ENCODE measurements at places on chromosomes 7 and 10.

GRCh38 chr10:48549236-48549635, 55.6 kb downstream of the ARHGAP22 start:
- no peak for DNase-seq

GRCh38 chr7:19024261-19024660, 93.2 kb downstream of the TWIST1 start:
- DNase-seq, result no peak

DNA sequence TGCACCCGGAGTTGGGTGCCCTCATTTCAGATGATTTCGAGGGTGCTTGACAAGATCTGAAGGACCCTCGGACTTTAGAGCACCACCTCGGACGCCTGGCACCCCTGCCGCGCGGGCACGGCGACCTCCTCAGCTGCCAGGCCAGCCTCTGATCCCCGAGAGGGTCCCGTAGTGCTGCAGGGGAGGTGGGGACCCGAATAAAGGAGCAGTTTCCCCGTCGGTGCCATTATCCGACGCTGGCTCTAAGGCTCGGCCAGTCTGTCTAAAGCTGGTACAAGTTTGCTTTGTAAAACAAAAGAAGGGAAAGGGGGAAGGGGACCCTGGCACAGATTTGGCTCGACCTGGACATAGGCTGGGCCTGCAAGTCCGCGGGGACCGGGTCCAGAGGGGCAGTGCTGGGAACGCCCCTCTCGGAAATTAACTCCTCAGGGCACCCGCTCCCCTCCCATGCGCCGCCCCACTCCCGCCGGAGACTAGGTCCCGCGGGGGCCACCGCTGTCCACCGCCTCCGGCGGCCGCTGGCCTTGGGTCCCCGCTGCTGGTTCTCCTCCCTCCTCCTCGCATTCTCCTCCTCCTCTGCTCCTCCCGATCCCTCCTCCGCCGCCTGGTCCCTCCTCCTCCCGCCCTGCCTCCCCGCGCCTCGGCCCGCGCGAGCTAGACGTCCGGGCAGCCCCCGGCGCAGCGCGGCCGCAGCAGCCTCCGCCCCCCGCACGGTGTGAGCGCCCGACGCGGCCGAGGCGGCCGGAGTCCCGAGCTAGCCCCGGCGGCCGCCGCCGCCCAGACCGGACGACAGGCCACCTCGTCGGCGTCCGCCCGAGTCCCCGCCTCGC, at the start of gene EGFR:
Gene EGFR, plus strand, starts transcription at position 657 of the 830 bp plus-strand sequence. CDS start 261 bp downstream, outside the sequence.
- no peak for DNase-seq

DNA sequence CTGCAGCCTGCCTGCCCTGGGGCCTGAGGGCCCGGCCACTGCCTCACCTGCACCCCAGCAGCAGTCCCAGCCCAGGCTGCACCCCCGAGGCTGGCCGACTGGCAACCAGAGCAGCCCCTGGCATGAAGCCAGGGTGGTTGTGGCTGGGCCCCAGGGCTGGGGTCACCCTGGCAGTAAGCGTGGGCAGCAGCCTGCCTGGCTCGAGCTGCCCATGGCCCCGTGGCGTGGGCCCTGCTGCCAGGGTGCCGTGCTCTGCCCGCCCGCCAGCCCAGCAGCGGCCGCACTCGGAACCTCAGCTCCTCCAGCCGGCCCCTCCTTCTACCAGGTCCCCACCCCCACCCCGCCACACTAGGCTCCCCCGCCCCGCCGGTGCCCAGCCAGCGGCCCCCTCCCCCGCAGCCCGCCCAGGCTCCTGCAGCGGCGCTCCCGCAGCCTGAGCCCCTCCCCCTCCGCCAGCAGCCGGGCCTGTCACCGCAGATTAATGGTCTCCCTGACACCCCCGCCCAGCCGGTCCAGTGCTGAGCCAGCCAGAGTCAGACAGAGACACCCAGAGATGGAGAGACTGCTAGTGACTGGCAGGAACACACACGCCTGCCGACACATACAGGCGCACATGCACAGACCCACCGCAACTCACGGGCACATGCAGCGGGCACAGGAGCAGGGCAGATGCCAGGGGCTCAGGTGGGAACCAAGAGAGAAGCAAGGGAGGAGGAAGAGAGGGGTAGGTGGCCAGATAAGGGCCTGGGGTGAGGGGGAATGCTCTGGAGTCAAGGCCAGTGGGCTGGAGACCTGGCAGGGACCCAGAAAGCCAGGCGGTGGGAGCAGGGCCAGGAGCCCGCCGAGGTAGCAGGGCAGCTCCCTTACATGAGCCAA, 22.4 kb downstream of the KCNH2 start:
- DNase-seq, result no peak

DNA sequence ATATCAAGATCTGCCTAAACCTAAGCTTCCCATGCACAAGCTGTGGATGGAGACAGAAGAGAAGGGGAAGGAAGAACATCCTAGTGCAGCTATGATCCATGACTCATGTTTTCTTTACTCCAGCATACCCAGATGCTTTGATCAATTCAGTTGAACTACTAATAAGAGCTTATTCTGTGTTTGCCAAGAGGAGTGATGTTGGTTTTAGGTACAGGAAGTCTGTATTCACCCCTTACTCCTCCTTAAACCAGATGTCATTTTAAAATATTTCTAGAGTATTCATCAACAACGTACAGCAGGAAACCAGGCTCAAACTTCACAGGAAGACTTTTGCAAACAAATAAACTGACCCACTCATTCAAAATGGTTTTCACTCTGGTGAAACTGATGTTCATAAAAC, 29.2 kb downstream of the PANK1 start:
- no peak for DNase-seq

DNA sequence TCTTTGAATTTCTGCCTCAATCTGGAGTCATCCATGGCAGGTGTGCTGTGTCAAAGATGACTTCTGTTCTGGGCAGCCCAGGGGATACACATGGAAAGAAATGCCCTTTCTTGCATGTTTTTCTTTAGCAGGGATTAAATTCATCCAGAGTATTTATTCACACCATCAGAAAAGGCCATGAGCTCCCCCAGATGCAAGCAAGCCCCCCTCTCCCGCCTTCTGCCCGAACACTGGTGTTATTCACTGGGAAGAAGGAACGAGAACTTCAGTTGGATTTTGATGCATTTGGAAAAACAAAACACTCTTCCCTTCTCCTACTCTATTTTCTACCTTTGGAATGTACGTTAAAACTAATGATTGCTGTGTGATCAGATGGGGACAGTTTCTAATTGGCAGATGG, 1.4 kb downstream of the PLPP4 start:
- no peak for DNase-seq

GRCh38 chr10:37952926-37953325, 23.5 kb downstream of the ZNF25 start:
- no peak for DNase-seq

DNA sequence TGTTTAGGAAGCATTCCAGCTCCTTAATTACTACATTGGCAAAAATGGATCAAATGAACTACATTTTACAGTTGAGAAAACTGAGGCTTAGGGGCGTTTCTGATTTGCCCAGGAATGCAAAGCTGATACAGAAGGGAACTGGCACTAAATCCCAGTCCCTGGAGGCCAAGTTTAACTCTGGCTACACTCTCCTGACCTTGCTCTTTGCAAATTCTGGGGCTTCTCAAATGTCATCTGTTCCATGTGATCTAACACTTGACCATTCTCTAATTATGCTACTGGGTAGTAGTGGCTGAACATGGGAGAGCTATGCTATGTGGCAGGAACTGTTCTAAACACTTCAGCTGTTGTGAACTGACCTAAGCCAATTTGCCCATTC, 11.3 kb upstream of the HABP2 start:
- no peak for DNase-seq

GRCh38 chr7:132066761-132067171, 509.5 kb downstream of the PLXNA4 start:
- no peak for DNase-seq

DNA sequence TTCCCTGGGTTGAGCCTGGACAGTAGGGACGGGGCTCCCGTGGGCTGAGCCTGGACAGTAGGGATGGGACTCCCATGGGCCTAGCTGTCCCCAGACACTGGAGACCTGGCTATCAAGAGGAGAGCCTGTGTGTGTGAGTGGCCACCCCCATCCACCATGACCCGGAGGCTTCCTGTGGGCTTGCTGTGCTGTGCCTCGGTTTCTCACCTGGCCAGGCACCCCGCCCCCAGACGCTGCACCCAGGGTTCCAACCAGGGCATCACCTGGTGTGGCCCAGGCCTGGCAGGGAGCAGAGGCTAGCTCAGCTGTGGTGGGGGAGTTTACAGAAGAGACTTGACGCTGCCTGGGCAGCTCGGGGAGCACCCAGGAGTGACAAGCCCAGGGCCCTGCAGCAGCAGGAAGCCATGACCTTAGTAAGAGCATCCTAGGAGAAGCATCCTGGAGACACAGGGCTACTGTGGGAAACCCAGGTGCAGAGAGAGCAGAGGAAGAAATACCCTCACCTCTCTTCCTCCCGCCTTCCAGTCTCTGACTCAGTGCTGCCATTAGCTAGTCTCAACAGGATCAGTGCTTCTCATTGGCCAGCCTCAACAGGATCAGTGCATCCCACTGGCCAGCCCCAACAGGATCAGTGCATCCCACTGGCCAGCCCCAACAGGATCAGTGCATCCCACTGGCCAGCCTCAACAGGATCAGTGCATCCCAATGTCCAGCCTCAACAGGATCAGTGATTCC, 61.0 kb downstream of the PDGFA start:
- DNase-seq, result no peak

DNA sequence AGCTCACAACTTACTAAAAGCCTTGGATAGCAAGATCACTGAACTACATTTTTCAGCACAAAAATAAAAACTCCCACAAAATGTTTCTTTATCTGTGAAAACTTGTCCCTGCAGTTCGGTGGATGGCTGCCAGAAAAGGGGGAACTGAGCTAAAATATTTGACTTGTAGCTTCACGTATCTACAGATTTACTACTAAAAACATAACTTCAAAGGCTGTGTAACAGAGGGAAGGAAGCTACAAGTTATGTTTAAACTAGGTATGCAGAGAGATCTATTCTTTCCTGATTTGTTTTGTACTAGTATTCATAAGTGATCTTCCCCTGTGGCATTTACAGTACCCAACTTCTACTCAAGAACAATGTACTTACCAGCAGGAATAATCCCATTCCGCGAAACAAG, 25.1 kb downstream of the SGCE start:
- no peak for DNase-seq

- DNase-seq, result no peak
These were observed 190.8 kb downstream of the TRIL start for GRCh38 chr7:28767356-28767755.

GRCh38 chr10:124142960-124143359, 49.6 kb upstream of the CHST15 start:
- no peak for DNase-seq

- DNase-seq, result no peak
These were observed 15.0 kb downstream of the HTRA1 start for GRCh38 chr10:122476333-122476695.

- no peak for DNase-seq
These were observed 142.0 kb upstream of the AGK start for GRCh38 chr7:141409219-141409618.

DNA sequence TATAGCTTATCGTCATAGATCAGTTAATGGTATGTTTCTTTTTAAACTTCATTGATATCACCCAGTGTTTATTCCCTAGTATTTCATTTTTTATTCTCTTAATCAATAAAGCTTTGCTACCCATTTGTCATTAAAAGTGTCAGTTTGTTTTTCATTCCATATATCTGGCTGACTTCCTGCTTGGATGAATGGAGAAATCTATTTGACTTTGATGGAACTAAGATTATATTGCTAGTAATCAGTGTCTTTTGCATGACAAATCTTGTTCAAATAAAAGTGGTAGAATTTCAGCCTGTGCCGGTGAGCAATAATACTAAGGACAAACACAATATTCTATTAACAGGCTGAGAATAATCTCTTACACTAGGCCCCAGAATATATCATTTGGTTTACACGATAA, 203.3 kb downstream of the SEC23IP start:
- DNase-seq, result no peak

- no peak for DNase-seq
These were observed 23.3 kb downstream of the AVL9 start for GRCh38 chr7:32518534-32519140.

DNA sequence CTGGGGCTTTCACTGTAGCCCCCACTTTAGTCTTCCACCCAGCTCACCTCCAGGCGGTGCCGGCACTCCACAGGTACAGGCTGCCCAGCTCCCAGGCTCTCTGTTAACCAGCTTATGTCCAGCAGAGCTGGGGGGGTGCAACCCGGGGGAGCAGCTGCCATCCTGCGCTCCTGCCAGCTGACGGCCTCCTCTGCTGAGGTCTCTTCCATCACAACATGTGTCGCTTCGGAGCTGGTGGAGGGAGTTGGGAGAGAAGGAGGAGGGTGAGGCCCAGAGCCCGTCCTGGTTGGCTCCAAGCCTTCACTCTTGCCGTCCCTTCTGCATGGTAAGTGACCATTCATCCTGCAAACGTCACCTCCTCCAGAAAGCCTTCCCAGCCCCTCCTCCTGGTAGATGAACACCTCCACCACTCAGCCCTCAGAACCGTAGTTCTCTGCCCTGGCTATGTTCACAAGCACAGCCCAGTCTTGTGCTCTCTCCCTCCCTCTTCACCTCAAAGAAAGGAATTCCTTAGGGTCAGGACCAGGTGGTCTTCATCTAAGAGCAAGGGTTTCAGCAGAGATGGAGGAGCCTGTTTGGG, 1.6 kb downstream of the POLM start:
- no peak for DNase-seq

DNA sequence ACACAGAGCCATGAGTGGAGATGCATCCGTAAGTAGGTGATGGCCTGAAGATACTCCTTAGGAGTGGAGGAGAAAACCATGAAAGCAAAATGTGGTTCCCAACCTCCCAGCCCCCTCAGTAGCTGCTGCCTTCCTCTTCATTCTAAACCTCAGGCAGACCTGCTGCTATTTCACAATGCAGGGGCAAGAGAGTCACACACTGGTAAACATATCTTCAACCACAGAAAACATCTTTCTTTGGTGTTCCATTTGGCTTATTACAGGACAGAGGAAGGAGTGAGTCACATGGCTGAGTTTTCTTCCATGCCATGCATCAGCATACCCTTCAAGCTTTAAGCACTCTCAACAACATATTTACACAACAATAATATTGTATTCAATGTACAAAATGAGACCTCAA, 342.1 kb downstream of the BMPER start:
- DNase-seq, result no peak

DNA sequence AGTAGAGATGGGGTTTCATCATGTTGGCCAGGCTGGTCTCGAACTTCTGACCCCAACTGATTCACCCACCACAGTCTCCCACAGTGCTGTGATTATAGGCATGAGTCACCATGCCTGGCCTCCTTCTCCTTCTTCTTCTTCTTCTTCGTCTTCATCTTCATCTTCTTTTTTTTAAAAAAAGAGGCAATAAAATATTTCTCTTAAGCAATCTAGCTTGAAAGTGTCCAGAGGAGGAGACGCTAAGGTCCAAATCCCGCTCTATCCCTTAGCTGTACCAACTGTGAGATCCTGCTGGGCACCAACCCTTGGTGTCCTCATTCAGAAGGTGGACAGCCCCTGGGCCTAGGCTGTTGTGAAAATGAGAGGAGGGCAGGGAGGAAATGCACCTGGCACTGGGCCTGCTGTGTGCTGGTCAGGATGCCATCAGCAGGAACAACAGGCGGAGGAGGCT, 13.9 kb upstream of the PSAP start:
- DNase-seq, result no peak
